CD8-positive, alpha-beta T cell (primary cell): ENCODE measurements at places on chromosomes 13 and 19.

GRCh38 chr13:112784811-112785482 is 95.1 kb downstream of the ATP11A start:
- DNase-seq: peak; percentile 39

DNA sequence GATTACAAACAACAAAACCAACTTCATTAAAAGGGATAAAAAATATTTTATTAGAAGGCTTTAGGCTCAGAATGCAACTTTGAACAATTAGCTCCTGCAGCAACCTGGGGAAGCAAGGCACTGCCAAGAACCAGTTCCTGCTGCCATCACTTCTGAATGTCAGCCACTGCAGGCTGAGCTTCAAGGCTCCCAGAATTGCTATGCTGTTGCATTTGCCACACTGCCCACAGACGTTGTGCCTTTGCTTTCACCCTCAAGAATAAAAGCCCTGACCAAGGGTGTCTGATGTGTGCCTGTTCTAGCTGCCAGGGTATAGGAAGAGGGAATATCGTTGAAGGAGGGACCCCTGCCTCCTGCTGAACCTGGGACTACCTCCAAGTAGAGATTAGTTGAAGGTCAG is 238.4 kb downstream of the ITGBL1 start:
- DNase-seq: no peak

- DNase-seq: no peak
These were observed 165.0 kb downstream of the DNAJC3 start for GRCh38 chr13:95841894-95842293.

- DNase-seq: no peak
These were observed 9.3 kb downstream of the ZNF582 start for GRCh38 chr19:56383826-56384605.

DNA sequence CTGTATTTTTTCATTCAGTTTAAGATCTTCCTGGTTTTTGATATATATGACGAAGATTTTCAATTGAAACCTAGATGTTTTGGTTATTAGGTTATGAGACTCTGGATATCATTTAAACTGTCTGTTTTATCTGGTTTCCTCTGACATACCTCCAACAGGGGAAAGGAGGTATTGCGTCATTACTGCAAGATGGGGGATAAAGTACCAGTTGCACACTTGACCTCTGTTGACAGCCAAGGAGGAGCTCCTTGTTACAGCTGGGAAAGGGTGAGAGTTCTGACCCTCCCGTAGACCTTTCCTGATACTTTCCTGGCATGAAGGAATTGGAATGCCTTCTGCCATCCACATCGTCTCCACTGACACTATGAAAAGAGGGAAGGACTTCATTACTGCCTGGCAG is 82.0 kb upstream of the SHISA2 start:
- DNase-seq: no peak

DNA sequence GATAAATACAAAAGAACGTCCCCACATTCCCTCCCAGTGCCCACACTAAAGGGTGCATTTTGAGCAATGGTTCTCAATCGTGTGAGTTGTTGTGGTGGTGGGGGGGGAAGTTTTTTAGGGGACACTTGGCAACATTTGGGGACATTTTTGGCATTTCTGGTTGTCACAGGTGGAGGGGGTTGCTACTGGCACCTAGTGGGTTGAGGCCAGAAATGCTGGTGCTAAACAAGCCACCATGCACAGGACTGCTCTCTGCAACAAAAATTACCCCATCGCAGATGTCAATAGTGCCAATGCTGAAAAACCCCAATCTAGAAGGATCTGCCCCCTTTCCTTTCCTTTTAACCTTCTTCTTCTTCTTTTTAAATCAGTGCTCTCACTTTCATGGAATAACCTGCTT is 453.3 kb downstream of the TSHZ3 start:
- no peak for DNase-seq

DNA sequence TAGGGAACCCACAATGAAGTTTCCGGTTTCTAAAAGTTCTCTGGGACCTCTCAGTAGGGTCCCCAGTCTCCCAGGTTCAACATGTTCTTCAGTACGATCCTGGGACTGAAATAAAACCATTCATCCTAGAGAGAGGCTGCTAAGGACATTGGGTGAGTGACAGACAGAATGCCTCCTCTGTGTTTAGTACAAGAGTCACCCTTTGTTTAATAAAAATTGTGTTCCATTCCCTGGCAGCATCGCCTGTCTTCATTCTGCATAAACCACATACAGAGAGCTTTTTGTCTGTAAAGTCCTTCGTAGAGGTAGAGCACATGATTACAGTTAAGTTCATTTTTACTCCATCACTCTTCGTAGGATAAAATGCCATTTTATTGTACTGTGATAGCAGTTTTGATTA is 95.3 kb upstream of the GPR12 start:
- DNase-seq: no peak

DNA sequence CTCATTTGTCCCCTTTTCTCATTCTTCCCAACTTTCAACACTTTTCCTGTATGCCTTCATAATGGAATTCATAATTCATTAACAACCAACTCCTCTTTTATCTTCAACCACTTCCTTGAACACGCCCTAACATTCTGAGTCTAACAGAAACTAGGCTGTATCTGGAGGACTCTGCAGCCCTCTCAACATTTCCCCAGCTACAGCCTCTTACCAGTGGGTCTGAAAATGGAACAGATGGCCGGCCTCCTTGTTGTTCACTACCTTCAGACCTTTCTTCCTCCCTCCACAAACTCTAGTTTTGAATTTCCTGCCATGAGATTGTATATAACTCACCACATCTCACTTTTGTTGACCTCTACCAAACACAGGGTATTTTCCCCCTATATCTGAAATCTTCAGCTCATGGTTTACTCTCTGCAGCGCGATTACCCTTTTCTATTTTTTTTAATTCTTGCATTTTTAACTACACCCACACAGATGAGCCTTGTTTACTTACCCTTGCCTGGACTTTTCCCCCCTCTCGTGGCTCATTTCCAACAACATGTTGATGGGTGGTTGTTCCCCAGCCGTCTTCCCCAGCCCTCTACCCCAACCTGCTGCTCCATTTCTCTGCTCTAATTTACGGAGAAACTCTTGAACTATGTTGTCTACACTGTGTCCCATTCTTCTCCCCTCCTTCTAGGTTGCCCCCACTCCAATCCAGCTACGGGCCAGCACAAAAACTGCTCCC is 846 bp downstream of the ZNF790 start:
- no peak for DNase-seq

GRCh38 chr19:17909003-17909732 is 23.6 kb upstream of the CCDC124 start:
- DNase-seq: no peak

GRCh38 chr13:52615812-52616211 is 26.4 kb upstream of the HNRNPA1L2 start:
- DNase-seq: no peak

DNA sequence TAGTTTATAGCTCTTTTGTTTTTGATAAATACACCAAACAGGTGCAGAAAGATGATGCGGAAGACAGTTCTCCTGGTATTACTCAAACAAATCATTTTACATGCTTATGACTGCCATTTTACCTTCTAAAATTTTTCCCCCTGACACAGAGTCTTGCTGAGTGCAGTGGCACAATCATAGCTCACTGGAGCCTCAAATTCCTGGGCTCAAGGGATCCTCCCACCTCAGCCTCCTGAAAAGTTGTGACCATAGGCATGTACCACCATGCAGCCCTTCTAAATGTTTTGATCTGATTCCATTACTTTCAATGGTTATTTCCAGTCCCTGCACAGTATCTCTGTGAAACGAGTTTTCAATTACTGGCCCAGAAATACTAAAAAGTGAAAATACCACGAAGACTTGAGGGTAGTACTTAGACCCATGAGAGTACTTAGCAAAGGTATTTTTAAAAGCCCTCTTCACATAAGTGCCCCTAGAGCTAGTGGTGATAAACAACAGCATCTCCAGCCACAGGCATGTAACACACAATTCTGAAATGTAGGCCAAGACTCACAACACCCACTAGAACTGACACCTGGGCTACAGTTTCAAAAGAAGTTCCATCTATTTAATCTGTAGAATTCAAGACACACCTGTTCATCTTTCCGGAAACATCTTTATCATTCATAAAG is 11.3 kb downstream of the HSPH1 start:
- no peak for DNase-seq

GRCh38 chr13:60091573-60091972 is 72.2 kb downstream of the DIAPH3 start:
- DNase-seq: no peak

GRCh38 chr13:109403012-109403421 is 383.4 kb downstream of the IRS2 start:
- DNase-seq: no peak

DNA sequence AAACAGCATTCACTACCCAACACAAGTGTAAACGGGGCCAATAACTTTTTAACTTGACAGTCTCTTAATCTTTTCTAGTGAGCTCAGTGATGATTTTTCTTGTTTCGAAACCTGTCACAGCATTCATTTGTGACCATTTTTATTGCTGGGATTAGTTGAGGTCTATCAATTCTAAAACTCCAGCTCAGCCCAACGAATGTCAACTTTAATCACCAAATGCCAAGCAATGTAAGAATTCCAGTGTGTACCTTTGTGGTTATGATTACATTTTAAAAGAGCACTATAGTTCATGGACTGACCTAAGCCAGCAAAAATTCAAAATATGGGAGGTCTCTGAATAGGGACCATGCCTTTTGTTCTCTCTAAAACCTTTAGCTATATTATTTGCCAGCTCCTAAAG is 694.3 kb upstream of the SGCG start:
- no peak for DNase-seq

DNA sequence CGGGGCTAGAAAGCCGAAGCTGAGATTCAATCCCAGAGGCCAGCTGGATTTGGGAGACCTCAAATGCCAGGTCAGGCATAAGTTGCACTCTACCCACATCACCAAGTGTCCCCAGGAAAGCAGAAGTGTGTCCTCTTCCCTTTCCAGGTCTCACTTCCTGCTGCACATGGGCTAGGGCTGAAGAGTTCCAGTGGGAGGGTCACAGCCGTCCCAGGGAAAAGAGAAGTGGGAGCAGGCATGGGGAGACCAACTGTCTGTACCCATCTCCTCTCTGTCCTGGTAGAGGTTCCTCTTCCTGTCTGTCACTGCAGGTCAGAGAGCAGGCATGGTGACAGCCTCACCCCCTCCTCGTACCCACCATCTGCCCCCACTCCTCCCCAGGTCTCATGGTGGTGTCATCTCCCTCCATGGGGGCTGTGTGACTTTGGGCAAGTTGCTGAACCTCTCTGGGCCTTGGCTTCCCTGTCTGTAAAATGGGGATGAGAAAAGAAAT is 14.8 kb downstream of the AXL start:
- no peak for DNase-seq

DNA sequence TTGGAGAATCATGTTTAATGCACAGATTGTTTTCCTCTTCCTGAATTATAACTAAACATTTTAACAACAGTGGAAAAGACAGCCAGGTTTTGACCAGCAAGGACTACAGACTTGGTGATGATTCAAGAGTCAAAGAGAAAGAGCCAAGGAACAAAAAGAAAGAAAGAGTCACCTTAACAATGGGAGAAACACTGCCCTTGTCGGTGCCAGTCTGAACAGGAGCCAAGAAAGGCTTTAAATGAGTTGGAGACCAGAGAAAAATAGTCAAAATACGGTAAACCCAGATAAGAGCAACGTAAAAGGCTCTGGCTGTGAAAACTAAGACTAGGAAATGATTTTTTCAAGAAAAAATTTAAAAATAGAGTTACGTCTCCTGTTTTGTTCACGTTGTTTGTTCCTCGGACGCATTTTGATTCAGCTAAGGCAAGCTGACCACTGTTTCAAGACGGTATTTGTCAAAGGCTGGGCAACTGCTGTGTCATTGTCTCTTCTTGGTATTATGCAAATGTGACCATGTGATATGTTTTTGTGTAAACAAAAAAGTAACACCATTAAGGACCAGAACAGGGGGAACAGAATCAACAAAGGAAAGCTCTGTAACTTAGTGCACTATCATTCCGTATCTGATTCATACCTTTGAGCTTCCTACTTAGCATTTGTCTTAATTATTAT is 634.5 kb downstream of the LIG4 start:
- DNase-seq: no peak

DNA sequence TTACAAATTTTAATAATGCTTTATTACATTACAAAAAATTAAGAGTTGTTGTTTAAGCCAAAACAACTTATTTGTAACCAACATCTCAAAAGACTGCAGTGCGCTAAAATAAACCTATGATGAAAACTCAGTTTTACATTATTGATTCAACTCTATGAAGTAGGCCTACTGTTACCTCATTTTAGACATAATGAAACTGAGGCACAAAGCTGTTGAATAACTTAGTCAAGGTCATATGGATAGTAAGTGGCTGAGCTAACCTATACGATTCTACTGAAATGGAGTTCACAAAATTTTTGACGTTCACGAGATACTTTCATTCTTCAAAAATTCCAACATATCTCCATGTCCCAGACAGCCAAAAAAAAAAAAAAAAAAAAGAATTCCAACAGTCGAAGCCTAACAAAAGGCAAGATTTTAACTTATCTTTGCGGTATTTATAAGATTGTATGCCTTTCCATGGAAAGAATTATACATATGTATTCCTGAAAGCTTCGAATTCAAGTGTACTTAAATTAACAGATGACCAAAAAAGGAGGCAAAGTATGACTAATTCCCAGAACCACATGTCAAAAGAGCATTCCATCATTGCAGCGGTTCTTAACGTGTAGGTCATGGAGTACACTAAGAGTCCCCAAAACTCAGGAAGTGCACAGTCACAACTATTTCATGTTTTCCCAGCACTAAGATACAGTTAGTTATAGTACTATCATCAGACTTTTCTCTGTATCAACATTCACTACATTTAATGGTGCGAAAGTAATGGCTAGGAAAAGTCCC is 69.4 kb downstream of the PSPC1 start:
- DNase-seq: no peak

DNA sequence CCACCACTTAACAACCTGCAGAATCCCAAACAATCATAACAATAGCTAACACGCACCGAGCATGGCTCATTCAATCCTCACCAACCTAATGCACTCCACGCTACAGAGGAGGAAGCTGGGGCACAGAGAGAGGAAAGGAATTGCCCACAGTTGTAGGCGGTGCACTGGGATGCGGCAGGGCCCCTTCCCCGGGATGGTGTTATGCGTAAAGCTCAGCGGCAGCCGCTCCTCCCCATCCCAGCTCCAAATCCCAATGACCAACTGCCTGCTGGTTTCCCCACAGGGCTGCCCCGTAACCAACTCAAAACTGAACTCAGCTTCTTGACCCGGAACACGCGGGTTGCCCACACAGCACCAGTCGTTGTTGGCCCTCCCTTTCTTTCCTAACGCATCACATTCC is 42.2 kb downstream of the SERP2 start:
- DNase-seq: no peak

- DNase-seq: no peak
These were observed 78.4 kb downstream of the TEX29 start for GRCh38 chr13:111398715-111399299.
